Upper lobe of left lung (tissue), 6 donors: ENCODE measurements at places on chromosomes 12 and 14. TPM values are rescaled to one million over a fixed set of nuclear protein-coding genes. Genes with fewer than 3 reads are reported as not detected.

DNA sequence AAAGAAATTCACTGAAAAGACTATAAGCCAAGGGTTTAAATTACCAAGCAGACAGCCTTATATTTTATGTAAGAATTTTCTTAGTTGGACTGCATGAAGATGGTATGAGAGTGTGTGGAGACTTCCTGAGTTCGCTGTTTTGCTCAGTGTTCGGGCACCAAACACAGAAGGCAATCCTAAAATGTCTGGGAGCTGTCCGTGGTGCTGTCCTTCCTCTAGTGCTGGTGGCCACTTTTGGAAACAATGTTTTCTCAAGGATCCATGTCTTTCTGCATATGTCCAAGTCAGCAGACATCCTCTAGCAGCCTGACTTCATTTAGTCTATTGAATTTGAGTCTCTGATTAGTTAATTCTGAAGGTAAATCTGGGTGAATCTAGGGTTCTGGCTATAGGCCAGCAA, 135.8 kb downstream of the SLC8A3 start:
- no peaks in the 10 kb centered on the region for H3K4me1 ChIP-seq
- no peaks in the 10 kb centered on the region for H3K36me3 ChIP-seq
- no peaks in the 10 kb centered on the region for H3K27me3 ChIP-seq
- DNase-seq: no peak
- no peak overlapping the region for H3K27ac ChIP-seq

DNA sequence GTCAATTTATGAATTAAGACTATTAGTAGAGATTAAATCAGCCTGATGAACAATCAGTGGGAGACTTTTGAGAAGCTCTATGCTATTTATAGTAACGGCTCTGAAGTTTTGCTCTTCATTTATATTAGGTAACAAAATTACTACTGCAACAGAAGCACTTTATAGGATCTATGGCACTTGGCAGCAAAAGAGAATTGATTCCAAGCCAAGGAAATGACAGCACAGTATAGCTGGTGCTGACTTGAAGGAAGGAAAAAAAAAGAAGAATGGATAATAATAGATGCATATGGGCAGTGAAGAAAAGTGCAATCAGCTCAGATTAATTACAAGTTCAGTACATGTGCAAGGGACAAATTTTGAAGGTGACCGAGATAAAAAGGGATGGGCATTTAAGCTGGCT, 228.2 kb upstream of the PPFIA2 start:
- no peak overlapping the region for H3K27ac ChIP-seq
- no peaks in the 10 kb centered on the region for H3K27me3 ChIP-seq
- no peaks in the 10 kb centered on the region for H3K36me3 ChIP-seq
- DNase-seq: no peak
- no peaks in the 10 kb centered on the region for H3K4me1 ChIP-seq
- H3K4me3 ChIP-seq: no peak overlapping the region

DNA sequence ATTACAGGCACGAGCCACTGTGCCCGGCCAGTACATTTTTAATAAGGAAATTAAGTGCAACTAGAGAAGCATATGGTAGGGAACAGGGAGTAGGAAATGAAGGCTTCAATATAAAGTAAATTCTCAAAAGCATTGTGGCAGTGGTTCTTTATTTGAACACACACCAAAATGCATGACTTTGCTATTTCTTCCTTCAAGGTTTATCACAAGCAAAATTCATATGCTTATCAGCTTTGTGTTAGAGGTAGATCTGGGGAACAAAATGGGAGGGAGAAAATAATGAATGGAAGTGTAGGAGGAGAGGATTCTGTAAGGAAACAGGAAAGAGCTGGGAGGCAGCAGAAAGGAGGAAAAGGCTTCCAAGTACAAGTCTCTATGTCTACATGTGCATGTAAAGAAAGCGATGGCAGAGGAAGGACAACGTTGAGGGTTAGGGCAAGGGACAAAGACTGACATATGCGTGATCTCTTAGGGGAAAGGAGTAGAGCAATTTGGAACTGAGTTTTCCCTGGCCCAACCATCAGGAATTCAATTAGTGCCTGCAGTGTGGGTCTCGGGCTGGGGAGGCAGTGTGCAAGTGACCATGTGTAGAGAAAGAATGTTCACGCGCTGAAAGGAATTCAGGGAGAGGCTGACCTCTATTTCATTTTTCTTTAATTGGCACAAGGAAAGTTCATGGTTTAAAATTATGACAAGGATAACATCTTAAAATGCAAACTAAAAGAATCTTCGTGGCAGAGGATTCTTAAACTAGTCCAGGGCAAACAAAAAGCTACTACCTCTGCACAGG, 22.9 kb upstream of the RASSF8 start:
- no peak overlapping the region for H3K27ac ChIP-seq
- H3K36me3 ChIP-seq: no peaks in the 10 kb centered on the region
- no peaks in the 10 kb centered on the region for H3K27me3 ChIP-seq
- H3K4me3 ChIP-seq: no peak overlapping the region
- DNase-seq: no peak
- H3K4me1 ChIP-seq: no peaks in the 10 kb centered on the region

DNA sequence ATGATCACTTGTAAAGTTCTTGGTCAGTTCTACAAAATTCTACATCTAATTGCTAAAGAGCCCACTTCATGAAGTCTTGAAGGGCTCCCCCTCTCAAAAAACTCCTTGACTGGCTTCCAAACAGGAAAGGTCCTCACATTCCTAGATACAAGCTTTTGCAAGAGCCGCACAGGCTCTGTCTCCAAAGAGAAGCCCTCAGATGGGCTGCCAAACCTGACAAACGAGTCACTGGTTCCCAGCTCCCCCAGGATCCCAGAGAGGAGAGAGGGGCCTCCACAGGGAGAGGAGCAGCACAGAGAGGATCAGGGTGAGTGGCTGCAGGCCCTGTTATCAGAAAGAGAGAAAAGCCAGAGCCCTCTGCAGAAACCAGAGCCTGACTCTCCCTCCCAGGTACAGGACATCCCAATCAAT, 5.8 kb downstream of the NID2 start:
- H3K27me3 ChIP-seq: peaks cover 11% of the 10 kb centered on the region
- H3K4me1 ChIP-seq: peaks cover 17% of the 10 kb centered on the region
- no peak overlapping the region for H3K27ac ChIP-seq
- no peak overlapping the region for H3K4me3 ChIP-seq
- no peaks in the 10 kb centered on the region for H3K36me3 ChIP-seq
- no peak for DNase-seq

The SLC25A21 gene
- total RNA-seq: not detected

The HHIPL1 gene
- 1.5 TPM for total RNA-seq

DNA sequence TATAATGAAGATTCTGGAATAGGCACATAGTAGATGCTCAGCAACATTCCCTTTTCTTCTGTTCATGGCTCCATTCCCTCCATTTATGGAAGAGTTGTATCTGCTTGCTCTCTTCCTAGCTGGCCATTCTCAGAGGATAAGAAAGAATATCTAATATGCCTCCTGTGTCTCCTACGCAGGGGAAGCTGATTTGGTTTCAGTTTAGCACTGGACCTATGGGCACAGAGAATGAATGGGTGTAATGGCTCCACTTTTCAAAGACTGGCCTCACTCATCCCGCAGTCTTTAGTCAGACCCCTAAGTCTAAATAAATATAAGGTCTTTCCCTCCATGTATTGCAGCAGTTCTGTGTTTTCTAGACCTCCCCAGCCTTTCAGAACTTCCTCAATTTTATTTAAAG, 2.0 kb downstream of the PKP2 start:
- H3K27me3 ChIP-seq: no peaks in the 10 kb centered on the region
- H3K4me1 ChIP-seq: peaks cover 13% of the 10 kb centered on the region
- H3K4me3 ChIP-seq: no peak overlapping the region
- H3K27ac ChIP-seq: no peak overlapping the region
- H3K36me3 ChIP-seq: no peaks in the 10 kb centered on the region
- no peak for DNase-seq

The UBE3B gene
- total RNA-seq: 38.5 TPM

- H3K4me3 ChIP-seq: no peak overlapping the region
- no peaks in the 10 kb centered on the region for H3K36me3 ChIP-seq
- H3K27me3 ChIP-seq: no peaks in the 10 kb centered on the region
Observed at GRCh38 chr14:96705422-96706092, 91.6 kb upstream of the VRK1 start.

The SCFD1 gene
- 67.8 TPM for total RNA-seq

DNA sequence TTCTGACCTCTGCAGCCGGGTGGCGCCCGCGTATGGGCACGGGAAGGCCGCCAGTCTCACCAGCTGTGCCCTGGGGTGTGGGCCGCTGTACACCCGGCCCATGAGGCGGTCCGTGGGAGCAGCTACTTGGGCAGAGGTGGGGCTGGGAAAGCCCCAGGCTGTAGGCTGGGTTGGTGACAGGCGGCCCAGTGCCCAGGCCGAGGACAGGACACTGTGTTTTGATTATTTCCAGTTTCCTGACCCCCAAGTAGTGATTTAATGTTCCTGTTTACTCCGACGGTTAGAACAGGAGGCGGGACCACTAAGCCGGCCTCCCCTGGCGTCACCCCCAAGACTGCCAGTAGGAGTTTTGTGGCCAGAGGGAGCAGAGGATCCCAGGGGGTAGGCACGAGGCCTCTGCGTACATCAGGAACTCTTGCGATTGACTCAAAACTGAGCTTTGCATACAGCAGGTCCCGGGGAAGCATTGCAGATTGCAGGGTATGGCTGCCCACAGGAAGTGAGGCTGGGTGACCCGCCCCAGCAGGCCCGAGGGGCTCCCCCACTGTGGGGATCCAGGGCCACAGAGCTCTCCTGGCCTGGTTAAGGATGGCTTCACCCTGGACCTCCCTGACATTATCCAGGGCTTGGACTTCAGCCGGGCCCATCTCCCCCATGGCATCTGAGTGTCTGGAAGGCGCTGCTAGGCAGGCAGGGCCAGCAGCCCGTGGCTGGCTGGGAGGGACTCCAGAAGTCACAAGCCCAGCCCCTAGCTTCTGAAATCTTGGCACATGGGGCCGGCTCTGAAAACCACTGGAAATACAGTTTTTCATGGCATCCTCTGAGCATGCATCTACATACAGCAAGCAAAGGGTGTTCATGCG, 42.5 kb upstream of the DIO3 start:
- peak; percentile 56 for DNase-seq
- H3K4me3 ChIP-seq: no peak overlapping the region
- H3K27ac ChIP-seq: peak overlapping the region; percentile 75
- no peaks in the 10 kb centered on the region for H3K27me3 ChIP-seq
- no peaks in the 10 kb centered on the region for H3K36me3 ChIP-seq
- H3K4me1 ChIP-seq: peaks cover 38% of the 10 kb centered on the region

GRCh38 chr12:6262623-6263022, 47.9 kb upstream of the PLEKHG6 start:
- no peak overlapping the region for H3K27ac ChIP-seq
- DNase-seq: no peak
- H3K4me1 ChIP-seq: peaks cover 4% of the 10 kb centered on the region

- no peaks in the 10 kb centered on the region for H3K4me1 ChIP-seq
- H3K4me3 ChIP-seq: no peak overlapping the region
- no peaks in the 10 kb centered on the region for H3K27me3 ChIP-seq
- no peak overlapping the region for H3K27ac ChIP-seq
- DNase-seq: no peak
Observed at GRCh38 chr14:72788255-72788654, 105.6 kb downstream of the DPF3 start.

The NKX2-1 gene
- total RNA-seq: 361 TPM

DNA sequence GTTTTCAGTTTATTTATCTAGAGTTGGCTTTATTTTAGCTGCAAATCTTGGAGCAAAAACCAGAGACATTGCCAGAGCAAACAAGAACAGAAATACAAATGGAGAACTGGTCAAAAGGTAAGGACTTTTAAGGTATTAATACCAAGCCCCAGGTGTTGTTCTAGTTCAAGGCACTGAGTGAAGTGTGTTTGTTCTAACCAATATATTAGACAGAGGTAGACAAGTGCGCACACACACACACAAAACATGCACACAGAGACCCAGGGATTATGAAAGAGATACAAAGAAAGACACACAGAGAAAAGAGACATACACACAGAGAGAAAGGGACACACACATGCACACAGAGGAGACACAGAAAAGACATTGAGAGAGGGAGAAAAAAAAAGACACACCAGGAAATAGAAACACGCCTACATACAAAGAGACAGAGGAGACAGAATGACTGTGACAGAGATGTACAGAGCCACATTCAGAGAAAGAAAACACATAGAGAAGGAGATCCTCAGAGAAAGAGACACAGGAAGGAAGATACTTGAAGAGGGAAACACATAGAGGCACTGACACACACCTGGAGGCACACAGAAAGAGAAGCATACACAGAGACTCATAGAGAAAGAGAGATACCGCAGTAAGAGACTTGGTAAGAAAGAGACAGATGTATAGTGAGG, 50.2 kb downstream of the MIPOL1 start:
- no peak for DNase-seq
- H3K27ac ChIP-seq: no peak overlapping the region
- no peaks in the 10 kb centered on the region for H3K4me1 ChIP-seq
- H3K36me3 ChIP-seq: no peaks in the 10 kb centered on the region
- no peak overlapping the region for H3K4me3 ChIP-seq
- H3K27me3 ChIP-seq: no peaks in the 10 kb centered on the region

GRCh38 chr12:46535376-46535775, 162.8 kb upstream of the SLC38A2 start:
- no peaks in the 10 kb centered on the region for H3K4me1 ChIP-seq
- H3K27ac ChIP-seq: no peak overlapping the region
- no peak for DNase-seq
- no peaks in the 10 kb centered on the region for H3K27me3 ChIP-seq

DNA sequence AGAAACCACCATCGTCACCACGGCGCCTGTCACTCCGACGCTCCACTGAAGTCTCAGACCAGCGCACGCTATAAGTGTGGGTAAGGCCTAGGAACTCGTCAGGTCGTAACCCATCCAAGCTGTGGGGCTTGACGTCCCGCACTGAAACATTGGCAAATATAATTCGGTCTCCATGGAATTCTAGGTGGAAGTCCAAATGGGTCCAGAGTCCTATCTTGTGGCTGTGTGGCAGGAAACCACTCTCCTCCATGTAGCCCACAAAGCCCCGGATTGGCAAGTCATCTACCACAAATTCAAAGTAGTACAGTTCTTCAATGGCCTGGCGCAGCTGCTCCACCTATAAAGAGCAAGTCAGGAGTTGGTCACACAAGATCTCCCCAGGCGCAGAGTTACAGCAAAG, 2.3 kb downstream of the TM9SF1 start:
- no peak overlapping the region for H3K27ac ChIP-seq
- peaks cover 23% of the 10 kb centered on the region for H3K36me3 ChIP-seq
- no peak for DNase-seq
- no peak overlapping the region for H3K4me3 ChIP-seq
- no peaks in the 10 kb centered on the region for H3K27me3 ChIP-seq
- H3K4me1 ChIP-seq: peaks cover 48% of the 10 kb centered on the region

The RAB5B gene
- 53.4 TPM for total RNA-seq

The LBHD2 gene
- not detected for total RNA-seq

GRCh38 chr14:100369019-100369418, 45.9 kb downstream of the SLC25A47 start:
- DNase-seq: no peak
- H3K4me1 ChIP-seq: peaks cover 6% of the 10 kb centered on the region
- H3K27me3 ChIP-seq: no peaks in the 10 kb centered on the region
- H3K4me3 ChIP-seq: no peak overlapping the region
- no peak overlapping the region for H3K27ac ChIP-seq

DNA sequence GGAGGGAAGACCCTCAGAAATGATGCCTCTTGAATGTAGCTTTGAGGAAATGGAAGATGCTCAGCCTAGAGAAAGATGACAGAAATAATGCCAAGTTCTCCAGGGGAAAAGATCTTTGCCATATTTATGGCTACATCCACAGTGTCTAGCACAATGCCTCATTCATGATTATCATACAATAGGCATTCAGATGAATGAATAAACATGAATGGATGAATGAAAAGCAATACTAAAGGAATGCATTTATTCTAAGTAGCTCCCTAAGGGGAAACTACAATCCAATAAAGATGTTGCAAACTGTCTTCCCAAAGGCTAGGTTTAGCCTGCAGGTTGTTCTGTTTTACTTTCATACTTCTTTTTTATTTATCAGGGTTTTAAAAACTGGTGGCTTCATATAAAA, 12.0 kb downstream of the TMTC1 start:
- no peaks in the 10 kb centered on the region for H3K4me1 ChIP-seq
- no peak overlapping the region for H3K4me3 ChIP-seq
- no peaks in the 10 kb centered on the region for H3K36me3 ChIP-seq
- H3K27ac ChIP-seq: no peak overlapping the region
- H3K27me3 ChIP-seq: no peaks in the 10 kb centered on the region
